Activated T-helper 17 cell treated with anti-CD3 and anti-CD28 coated beads, Interleukin-2, amount 50 U/mL, for 72 hours (primary cell): ENCODE measurements at places on chromosomes 2 and 18.

DNA sequence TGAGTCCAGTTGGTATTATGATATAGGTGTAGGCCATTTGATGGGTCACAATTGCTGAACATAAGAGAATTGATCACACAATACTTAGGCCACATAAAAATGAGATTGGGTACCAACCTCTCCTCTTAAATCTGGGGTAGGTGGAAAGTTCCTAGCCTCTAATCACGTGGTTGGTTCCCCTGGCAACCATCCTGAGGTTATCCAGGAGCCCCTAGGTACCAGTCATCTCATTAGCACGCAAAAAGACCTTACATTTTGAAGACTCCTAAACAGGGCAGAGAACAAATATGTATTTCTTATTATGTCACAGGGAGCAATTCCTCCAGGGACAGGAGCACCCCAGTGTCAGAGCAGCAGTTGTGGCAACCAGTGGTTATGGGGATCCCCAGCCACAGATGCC lies 12.7 kb upstream of the SELENOI start:
- no peak for ATAC-seq

DNA sequence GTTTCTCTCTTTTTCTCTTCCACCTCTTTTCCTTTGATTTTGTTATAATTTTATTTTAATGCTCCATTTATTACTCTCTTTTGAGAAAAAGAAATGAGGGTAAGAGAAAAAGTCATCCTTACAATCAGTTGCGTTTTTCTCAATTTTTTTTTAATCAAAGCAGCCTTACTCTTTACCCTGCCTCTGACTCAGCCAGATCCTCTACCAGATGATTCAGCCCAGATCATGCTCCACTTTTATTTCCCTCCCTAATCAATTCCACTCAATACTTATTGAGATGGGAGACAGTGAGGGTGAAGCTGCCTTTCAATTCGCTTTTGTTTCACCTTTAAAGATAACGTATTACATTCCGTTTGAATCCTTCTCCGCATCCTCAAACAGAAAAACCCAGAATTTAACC lies 337.9 kb downstream of the SATB2 start:
- no peak for ATAC-seq

GRCh38 chr2:180573951-180574350 lies 406.5 kb upstream of the UBE2E3 start:
- no peak for ATAC-seq

- no peak for ATAC-seq
These were observed 142.0 kb upstream of the GAREM1 start for GRCh38 chr18:32612651-32613050.

DNA sequence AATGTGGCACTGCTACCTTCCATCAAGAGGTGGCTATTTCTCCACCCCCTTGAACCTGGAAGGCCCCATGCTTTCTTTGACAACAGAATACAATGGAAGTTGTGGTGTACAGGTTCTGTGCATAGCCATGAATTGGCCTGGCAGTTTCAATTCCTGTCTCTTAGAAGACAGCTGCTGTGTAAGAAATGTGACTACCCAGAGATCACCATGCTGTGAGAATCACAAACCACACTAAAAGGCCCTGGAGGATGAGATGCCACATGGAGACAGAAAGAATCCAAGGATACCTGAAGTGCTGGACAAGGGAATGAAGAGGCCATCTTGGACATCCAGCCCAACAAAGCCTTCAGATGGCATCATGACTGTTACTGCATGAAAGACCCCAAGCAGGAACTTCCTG lies 47.7 kb upstream of the EHBP1 start:
- no peak for ATAC-seq

DNA sequence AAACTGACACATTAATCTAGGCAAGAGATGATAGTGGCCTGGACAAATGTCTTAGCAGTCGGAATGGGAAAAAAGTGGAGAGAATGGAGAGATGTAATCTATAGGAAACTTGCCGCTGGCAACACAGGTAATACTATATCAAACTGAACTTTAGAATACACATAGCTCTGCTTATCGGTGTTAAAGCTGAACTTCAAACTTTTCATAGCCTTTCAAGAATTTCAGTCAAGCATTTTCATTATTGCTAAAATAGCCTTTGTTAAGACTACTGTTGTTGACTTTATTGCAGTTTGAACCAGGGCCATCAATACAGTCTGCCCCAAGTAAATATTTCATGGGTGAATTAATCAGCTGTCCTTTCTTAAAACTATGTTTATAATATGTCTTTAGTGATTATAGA lies 12.9 kb upstream of the CHST9 start:
- ATAC-seq = no peak

DNA sequence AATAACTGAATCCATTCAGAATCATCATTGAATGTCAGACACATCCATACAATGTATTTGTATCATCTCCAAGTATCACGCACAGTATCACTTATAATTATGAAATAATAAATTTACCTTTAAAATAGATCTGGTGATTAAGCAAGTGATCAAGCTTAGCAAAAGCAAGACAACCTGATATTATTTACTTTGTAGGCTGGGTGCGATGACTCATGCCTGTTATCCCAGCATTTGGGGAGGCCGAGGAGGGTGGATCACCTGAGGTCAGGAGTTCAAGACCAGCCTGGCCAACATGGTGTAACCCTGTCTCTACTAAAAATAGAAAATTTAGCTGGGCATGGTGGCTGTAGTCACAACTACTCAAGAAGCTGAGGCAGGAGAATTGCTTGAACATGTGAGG lies 421.0 kb upstream of the NETO1 start:
- no peak for ATAC-seq
